HT1080 (cell line): ENCODE measurements at places on chromosomes 11 and 22.

DNA sequence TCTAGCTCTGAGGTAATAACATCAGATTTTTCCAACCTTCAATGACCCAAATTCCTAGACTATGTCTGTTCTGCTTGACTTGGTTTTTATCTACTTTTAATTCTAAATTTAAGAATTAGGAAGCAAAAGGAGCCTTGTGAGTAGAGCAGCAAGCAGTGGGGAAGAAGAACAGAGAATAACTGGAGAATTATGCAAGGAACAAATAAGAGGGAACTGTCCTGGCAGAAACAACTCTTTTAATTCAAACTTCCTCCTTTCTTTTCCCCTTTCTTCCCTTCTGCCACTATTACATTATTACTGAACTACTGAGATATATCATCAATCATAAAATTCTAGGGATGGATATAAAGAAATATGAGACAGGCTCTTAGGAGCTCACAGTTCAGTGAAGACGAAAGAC is 276.1 kb downstream of the SBF2 start:
- no peak for DNase-seq

DNA sequence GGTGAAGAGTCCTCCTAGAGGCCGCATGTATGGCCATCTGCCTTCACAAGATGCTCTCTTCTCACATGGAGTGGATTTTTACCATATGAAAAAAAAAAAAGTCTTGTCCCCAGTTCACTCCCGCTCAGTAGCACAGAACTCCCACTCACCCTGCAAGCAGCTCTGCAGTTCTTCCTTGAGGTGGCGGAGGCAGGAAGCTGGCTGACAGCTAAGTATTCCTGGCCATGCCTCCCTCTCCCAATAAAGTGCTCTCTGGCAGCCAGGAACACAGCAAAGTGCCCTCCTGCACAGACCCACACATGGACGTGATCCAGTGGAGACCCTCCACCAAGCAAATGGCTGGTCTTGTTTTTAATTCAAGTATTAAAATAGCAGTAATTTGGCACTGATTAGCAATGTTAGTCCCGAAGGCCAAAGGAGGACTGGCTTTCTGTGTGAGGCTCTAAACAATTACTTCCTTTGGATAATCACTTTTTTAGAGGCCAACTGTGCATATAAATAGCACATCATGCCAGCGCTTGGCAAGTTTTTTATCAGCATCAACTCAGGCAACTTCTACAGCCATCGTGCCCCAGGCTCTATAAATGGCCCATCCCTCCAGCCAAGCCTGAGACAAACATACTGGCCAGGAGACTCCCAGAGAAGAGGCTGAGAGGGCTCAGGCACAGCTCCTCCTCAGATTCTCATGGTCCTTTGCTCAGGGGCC is 413.6 kb downstream of the OPCML start:
- DNase-seq: no peak

GRCh38 chr11:44010789-44011251 is 37.0 kb upstream of the ACCSL start:
- DNase-seq: no peak

DNA sequence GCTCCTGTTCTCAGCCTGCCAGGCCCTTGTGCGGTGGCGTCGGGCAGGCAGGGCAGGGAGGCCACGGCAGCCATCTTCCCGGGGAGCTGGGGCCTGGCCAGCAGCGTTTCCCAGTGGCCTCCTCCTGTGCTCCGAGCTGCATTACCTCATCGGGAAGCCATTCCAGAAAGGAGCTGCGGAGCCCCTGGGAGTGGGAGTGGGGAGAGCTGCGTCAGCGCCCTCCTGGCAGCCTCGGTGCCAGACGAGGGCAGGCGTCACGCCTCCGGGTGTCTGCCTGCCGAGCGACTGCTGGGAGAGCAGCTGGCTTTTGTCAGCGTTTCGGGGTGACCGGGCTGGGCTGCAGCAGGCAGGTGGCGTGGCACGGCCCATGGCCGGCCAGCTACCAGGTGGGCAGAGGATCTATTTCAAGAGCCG is 30.9 kb upstream of the WNT7B start:
- no peak for DNase-seq

- DNase-seq: no peak
Observed at GRCh38 chr11:120384476-120384875, 48.3 kb downstream of the ARHGEF12 start.

- DNase-seq: peak; percentile 76
Observed at GRCh38 chr22:24969560-24970301, 17.2 kb downstream of the KIAA1671 start.

- no peak for DNase-seq
Observed at GRCh38 chr11:12234221-12234620, 123.8 kb downstream of the MICAL2 start.

DNA sequence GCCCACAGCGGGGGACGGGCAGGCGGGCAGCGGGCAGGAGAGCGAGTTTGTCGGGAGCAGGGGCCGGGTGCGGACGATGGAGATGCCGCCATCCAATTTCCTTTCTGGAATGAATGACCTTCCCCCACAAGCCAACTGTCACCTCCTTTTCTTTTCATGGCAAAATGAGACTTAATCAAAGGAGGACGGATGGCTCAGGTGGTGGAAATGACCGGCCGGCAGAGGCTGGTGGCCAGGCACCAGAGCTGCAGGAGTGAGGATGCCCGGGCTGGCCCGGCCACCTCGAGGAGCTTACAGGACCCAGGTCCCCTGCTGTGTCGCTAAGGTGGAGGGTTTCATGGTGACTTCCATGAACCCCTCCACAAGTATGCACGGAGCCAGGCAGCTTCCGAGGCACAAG is 11.7 kb downstream of the SHISAL1 start:
- no peak for DNase-seq

DNA sequence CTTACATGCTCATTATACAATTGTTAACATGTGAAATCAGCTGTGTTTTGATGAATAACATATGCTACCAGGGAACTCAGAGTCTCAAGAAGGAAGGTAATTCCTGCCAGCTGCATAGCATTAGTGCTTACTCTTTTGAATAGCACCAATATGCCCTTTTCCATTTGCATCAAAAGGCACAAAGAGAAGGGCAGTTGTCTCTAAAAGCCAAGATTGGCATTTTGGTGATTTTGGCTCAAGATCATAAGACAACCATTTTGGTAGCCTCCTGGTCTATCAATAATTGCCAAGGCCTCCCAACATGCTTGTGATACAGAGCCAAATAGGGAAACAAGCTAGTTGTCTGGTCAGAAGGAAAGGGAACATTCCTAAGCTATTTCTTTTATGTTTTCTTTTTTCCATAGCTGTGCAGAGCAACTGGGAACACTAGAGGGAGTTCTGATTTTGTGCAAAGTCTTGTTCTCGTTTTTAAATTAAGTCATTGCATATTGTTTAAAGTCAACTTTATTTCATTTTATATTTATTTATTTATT is 416.7 kb upstream of the CHORDC1 start:
- DNase-seq: peak; percentile 8

- no peak for DNase-seq
Observed at GRCh38 chr11:123273616-123274015, 78.6 kb upstream of the CLMP start.

DNA sequence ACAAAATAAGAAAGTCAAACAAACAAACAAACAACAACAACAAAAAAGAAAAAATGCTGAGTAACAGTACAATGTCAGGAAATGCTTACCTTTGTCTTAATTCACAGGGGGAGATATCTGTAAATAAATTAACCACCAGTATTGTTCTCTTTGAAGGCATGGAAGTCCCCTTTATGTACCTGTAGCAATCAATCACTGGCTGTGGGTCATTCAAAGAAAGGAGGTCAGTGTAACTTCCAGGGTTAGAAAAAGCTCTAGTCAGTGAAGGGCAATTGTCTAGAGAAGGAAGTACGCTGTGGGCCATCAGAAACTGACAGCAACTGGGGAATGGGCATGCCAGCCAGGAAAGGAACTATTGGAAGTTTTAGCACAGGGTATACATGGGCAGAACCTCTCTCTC is 121.5 kb upstream of the LUZP2 start:
- no peak for DNase-seq
